ENCODE measurements at places on chromosomes 2 and 18. TPM values are rescaled to one million over a fixed set of nuclear protein-coding genes. Genes with fewer than 3 reads are reported as not detected.

- DNase-seq, result no peak
Measured at GRCh38 chr2:26581991-26582842, 58.9 kb downstream of the CIB4 start.

GRCh38 chr18:3062798-3063680 is 50.1 kb upstream of the LPIN2 start:
- DNase-seq, result no peak

- DNase-seq, result no peak
Measured at GRCh38 chr18:58338141-58338540, 290.8 kb downstream of the ALPK2 start.

DNA sequence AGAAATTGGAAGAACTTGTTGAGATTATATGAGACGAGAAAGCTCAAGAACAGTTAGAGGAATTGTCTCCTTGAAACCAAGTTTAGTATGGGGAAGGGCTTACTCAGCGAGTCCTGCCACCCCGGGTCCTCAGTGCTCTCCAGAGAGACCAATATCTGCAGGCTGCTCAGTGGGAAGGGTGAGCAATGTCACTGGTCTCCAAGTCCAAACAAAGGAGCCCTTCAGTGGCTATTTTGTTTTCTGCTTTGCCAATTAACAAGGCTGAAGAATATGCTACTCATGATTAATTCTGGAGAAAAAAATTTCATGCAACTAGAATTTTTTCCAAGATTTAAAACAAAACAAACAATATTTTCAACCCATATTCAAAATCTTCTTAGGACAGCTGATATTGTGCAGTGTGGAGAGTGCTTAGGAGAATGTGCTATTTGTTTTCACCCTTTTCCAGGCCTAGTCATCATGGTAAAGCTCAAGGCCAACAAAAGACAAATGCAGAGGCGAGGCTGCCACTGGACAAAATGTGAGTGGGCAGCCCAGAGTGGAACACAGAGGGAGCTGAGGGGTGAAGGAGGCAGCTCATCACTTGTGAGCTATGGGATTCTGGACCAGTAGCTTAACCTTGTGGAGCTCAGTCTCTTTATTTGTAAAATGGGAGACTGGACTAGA is 83.8 kb upstream of the TMEM17 start:
- no peak for DNase-seq

DNA sequence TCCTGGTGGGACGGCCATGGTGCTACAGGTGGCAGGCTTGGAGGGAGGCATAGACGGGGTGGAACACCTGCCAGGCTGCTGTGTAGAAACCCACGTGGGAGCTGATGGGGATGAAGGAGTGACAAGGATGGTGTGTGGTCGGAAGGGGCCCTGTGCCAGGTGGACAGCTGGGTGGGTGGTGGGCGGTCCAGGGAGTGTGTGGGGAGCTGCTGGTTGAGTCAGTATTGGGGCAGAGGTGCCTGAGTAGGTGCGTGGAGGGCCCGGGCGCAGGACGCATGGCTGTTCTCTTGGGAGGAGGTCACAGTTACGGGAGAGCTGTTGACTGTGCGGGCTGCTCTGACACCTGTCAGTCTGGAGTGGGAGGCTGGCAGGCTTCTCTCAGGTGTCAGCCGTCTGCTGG is 12.6 kb upstream of the D2HGDH start:
- DNase-seq, result no peak

DNA sequence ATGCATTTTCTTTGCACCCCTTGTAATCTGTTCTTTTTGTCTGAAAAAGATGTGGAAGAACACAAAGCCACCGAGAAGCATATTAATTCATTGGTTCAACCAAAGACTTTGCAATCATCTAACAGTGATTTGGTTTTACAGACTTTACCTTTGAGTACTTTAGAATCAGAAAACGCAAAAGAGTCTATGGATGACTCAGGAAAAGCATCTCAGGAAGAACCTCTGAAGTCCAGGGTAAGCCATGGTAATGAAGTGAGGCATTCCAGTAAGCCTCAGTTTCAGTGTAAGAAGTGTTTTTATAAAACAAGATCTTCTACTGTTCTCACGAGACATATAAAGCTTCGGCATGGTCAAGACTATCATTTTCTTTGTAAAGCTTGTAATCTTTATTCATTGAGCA is 35.2 kb downstream of the ZNF407 start:
- DNase-seq, result no peak

- DNase-seq, result no peak
Measured at GRCh38 chr2:3642521-3643215, 15.3 kb upstream of the ALLC start.

Gene DYNAP
- polyA plus RNA-seq, result not detected
